Karpas-422 (cell line): ENCODE measurements at places on chromosomes 3 and 15.
A peak's percentile ranks its signal among the peaks of the same experiment; 100 is the strongest.

DNA sequence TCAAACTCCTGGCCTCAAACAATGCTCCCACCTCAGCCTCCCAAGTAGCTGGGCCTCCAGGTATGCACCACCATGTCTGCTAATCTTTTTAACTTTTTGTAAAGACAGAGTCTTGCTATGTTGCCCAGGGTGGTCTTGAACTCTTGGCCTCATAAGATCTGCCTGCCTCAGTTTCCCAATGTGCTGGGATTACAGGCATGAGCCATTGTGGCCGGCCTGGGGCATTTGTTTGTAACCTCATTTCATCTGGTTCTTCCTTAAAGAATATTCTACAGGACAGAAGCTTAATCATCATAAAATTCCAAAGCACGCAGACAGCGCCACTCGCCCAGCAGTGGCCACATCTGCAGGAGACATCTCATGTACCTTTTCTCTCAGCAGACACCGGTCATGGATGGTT lies 23.6 kb upstream of the CYFIP1 start:
- H3K4me3 ChIP-seq: no peak overlapping the region
- H3K27ac ChIP-seq: no peak overlapping the region

DNA sequence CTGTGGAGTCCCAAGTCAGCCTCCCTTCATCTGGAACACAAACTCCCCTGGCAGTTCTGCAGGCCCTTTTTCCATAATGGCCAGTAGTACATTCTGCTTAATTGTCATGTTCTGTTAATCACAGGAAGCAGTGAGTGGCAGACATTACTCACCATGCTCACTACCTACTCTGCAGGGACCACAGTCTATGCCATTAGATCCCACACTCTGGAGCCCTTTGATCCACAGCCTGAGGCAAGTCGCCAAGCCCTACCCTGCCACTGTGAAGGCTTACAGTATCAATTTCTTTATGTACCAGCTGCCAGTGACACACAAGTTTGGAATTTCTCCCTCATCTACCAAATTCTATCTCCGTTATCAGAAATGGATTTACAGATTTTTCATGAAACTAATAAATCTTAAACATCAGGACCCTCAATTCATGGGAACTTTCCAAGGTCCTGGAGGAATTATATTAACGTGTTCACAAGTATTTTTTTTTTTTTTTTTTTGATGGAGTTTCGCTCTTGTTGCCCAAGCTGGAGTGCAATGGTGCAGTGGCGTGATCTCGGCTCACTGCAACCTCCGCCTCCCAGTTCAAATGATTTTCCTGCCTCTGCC lies 20.6 kb upstream of the WWTR1 start:
- H3K27me3 ChIP-seq: 0 out of 2 replicates have a peak, but pooled peaks cover 2% of the 10 kb centered on the region
- H3K27ac ChIP-seq: no peak overlapping the region
- DNase-seq: no peak
- H3K36me3 ChIP-seq: no peaks in the 10 kb centered on the region

DNA sequence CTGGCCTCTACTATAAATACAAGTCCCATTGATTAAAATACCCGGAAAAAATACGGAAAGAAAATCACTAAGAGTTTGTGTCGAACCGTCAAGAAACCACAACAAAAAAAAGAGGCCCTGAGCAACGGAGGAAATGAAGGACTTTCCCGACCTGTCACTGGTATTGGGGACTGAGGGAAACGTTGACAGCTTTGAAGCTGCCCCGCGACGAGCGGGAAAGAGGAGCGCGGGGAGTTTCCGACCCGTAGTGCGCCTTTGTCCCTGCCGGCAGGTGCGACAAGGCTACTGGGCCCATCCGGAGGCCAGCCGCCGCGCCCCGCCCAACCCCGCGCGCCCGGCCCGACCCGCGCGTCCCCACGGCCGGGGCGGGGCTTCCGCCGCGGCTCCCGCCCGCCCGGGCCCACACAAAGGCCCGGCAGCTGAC lies 416 bp downstream of the PBRM1 start:
- peak; percentile 92 for DNase-seq
- peaks cover 44% of the 10 kb centered on the region for H3K4me1 ChIP-seq
- H3K27me3 ChIP-seq: no peaks in the 10 kb centered on the region
- H3K36me3 ChIP-seq: peaks cover 43% of the 10 kb centered on the region
- peak overlapping the region; percentile 79 for H3K27ac ChIP-seq

- H3K27ac ChIP-seq: no peak overlapping the region
- no peaks in the 10 kb centered on the region for H3K36me3 ChIP-seq
- no peak overlapping the region for H3K4me3 ChIP-seq
- H3K27me3 ChIP-seq: no peaks in the 10 kb centered on the region
Measured at GRCh38 chr3:99637016-99637367, 1.4 kb upstream of the COL8A1 start.

GRCh38 chr15:65653801-65654521 lies 32.2 kb downstream of the SLC24A1 start:
- no peak for DNase-seq
- H3K27ac ChIP-seq: no peak overlapping the region
- peaks cover 35% of the 10 kb centered on the region; the same call in 1 of the 2 replicates for H3K36me3 ChIP-seq
- H3K4me1 ChIP-seq: no peaks in the 10 kb centered on the region

DNA sequence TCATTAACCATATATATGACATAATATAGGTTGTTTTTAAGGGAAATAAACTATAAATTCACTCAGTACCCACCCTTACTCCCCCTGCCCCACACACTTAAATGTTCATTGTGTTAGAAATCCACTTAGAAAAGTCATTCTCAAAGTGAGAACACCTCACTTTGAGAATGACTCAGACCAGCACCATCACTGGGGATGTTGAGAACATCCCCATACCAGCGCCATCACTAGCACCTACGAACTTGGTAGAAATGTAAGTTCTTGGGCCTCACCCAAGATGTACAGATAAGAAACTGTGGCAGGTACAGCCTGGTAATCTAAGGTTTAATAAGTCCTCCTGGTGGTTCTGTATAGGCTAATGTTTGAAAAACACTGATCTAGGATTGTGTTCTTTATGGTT lies 362.6 kb downstream of the LPP start:
- H3K27ac ChIP-seq: no peak overlapping the region
- no peak overlapping the region for H3K4me3 ChIP-seq
- no peak for DNase-seq
- H3K36me3 ChIP-seq: no peaks in the 10 kb centered on the region
